Omental fat pad (tissue), 4 donors: ENCODE measurements at places on chromosomes 1 and 21.

DNA sequence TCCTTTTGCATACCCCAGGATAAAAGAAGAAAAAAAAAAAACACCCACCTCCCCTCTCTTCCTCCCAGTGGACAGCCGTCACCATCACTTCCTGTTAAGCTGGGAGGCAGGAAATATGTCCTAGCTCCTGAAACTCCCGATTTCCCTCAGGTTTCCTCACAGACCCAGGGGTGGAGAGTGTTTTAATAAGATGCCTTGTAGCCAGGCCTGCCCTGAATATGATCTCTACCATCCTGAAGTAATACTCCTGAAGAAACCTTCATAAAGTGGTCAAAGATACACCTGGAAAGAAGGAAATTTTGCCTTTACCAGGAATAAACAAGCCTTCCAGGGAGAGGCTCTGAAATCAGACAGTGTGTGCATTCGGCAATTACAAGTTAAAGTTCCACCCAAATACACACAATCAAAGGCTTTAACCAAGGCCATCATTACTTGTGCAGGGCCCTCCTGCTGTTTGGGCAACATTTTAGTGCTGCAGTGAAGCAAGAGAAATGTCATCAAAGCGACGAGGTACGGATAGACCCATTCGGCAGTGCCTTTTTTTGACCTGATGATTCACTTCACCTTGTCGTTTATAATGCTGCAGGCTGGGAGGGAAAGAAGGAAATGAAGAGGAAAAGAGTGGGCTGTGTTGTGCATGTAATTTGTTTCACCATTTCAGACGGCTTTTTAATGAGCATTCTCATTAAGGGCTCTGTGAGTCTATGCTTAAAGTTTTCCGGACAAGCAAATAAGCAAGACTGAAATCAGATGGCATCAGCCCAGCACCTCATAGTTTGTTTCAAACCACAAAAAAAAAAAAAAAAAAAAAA is 41.0 kb upstream of the RASAL2 start:
- no peak for DNase-seq

DNA sequence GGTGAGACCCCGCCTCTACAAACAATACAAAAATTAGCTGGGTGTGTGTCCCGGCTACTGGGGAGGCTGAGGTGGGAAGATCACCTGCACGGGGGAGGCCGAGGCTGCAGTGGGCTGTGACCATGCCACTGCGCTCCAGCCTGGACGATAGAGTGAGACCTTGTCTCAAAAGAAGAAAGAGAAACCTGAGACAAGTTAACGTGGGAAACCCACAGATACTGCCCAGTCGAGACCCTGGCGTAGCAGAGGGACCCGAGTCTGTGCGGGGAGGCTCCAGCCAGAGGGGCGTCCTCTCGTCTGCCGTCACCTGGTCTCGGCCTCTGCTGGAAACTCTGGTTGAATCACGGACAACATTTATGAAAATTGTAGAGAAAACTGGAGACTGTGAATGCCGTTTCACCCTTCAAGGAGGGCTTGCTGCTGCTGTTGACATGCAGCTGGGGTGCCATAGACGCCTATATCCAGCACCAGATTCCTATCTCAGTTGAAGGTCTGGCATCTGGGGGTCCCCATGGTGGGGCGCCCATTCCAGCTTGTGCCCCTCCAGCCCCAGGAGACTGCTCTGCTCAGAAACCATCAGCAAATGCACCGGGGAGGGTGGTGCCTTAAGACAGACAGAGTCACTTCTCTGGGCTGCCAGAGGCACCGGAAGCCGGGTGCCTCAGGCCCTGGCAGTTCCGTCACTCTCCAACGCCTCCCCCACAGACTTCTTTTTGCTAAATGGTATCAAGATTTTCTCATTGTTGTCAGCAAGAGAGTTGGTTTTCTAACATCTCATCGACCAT is 13.6 kb upstream of the CDK11B start:
- no peak for DNase-seq

GRCh38 chr1:154821083-154821482 is 49.0 kb downstream of the KCNN3 start:
- no peak for DNase-seq

- DNase-seq, result no peak
Measured at GRCh38 chr1:4089421-4090175, 189.5 kb upstream of the C1orf174 start.

DNA sequence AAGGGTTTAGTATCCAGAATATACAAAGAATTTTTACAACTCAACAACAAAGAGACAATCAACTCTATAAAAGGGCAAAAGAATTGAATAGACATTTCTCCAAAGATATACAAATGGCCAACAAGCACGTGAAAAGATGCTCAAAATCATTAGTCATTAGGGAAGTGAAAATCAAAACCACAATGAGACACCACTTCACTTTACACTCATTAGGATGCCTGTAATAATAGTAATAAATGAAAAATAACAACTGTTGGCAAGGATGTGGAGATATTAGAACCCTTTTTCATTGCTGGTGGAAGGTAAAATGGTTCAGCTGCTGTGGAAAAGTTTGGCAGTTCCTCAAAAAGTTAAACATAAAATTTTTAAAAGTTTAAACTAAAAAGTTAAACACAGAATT is 7.0 kb upstream of the ABCD3 start:
- no peak for DNase-seq
